ENCODE measurements at places on chromosomes 7 and 10.

- DNase-seq = no peak
These were observed 53.0 kb downstream of the EZH2 start for GRCh38 chr7:148830897-148831692.

- no peak for DNase-seq
These were observed 172.5 kb downstream of the IPMK start for GRCh38 chr10:58094985-58095718.

DNA sequence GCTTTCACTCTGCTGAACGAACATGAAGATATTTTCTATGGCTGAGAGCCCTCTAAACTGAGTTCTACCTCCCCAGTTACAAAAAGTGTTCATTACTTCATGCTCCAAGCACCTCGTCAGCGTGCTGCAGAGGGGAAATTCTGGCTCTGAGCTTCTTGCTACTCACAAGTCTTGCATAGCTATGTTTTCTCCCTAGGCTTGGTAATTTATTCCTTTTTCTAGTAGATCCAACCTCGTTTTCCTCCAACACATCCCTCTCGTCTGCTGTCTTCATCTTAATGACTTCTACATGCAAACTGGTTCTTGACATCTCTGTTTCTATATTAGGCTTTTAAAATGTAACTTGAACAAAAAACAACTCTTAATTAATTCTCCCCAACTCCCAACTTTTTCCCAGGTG, 1034.5 kb downstream of the REEP3 start:
- no peak for DNase-seq

GRCh38 chr10:5390607-5391205, 13.9 kb downstream of the TUBAL3 start:
- DNase-seq = no peak

- DNase-seq = no peak
These were observed 207.2 kb downstream of the C7orf25 start for GRCh38 chr7:42704710-42705109.

DNA sequence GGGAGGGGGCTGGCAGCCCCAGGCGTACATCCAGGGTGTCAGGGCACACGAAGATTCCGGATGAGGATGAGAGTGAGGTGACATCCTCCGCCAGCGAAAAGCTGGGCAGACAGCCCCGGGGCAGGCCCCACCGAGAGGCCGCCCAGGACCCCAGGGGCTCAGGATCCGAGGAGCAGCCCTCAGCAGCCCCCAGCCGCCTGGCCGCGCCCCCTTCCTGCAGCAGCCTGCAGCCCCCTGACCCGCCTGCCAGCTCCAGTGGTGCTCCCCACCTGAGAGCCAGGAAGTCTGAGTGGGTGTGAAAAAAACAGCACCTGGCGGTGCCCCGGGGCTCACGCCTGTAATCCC, 3.2 kb downstream of the GJD4 start:
- no peak for DNase-seq

DNA sequence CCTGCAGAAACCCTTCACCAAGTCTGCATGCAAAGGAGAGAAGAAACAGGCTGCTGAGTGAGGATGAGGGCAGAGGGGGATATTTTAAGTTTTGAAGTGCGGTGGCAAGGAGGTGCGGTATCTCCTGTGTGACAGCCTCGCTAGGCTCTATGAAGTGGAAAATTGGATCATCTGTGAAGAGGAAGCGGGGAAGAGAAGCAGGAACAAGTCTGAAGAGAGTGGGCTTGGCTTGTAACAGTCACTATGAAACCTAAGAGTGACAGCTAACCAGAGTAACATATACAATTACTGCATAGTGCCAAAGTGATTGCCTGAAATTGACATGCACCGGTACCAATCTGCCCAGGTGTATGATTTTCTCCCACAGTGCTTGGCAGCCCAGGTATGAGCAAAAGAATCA, 287.5 kb upstream of the KLF14 start:
- no peak for DNase-seq

- no peak for DNase-seq
These were observed 1057.3 kb downstream of the CNTNAP2 start for GRCh38 chr7:147173883-147174282.

- peak; percentile 60 for DNase-seq
These were observed at the start of gene ANKRD2 for GRCh38 chr10:97572214-97572989. Gene ANKRD2 (plus strand): TSS chr10:97572779. CDS start chr10:97572789, 10 bp downstream.

- DNase-seq = no peak
These were observed 29.5 kb downstream of the EGFR start for GRCh38 chr7:55048221-55048859.

DNA sequence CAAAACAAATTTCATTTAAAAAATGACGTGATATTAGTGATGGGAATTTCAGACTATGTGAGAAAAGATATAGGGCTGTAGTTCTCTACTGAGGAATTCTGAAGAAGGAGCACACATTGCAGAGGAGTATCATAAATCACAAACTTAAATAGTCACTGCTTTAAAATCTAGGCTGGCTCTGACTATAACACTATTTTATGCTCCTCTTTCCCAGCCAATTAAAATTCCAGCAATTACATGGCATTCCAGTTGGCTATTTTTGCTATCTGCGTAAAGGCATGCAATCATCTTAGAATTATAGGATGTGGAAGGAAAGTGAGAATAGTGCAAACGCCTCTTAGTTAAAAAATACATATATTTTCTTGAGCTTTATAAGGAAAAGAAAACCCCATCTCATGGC, 123.1 kb downstream of the GNAI1 start:
- DNase-seq = no peak

GRCh38 chr7:155533120-155533826, 13.1 kb downstream of the CNPY1 start:
- no peak for DNase-seq

- no peak for DNase-seq
These were observed 378.6 kb upstream of the PRKCQ start for GRCh38 chr10:6958711-6959110.

- no peak for DNase-seq
These were observed 241.7 kb downstream of the BUB3 start for GRCh38 chr10:123395906-123396305.

- DNase-seq = no peak
These were observed 422.8 kb downstream of the KCNMA1 start for GRCh38 chr10:77214799-77215198.

- DNase-seq = no peak
These were observed 16.4 kb upstream of the ITPRID1 start for GRCh38 chr7:31497516-31497915.

GRCh38 chr7:41420421-41420820, 282.5 kb downstream of the INHBA start:
- no peak for DNase-seq

DNA sequence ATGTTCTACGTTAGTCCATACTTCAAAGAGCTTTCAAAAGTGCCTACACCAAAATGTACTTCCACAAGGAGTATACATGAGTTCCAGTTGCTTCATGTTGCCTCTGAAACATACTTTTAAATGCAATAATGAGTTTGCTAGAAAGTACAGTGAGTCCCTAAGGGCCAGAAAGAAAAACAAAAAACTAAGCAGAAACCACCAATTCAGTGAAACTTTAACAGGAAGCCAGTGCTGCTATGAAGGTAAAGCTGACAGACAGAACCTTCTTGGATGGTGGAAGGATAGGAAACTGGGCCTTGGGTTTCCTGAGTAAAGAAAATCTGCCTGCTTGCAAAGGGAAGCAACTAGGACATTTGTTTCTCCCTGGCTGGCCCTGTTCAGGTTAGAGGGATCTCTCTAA, 104.2 kb downstream of the CTTNBP2 start:
- no peak for DNase-seq

- DNase-seq = no peak
These were observed 10.4 kb upstream of the ZNF485 start for GRCh38 chr10:43595739-43596298.

DNA sequence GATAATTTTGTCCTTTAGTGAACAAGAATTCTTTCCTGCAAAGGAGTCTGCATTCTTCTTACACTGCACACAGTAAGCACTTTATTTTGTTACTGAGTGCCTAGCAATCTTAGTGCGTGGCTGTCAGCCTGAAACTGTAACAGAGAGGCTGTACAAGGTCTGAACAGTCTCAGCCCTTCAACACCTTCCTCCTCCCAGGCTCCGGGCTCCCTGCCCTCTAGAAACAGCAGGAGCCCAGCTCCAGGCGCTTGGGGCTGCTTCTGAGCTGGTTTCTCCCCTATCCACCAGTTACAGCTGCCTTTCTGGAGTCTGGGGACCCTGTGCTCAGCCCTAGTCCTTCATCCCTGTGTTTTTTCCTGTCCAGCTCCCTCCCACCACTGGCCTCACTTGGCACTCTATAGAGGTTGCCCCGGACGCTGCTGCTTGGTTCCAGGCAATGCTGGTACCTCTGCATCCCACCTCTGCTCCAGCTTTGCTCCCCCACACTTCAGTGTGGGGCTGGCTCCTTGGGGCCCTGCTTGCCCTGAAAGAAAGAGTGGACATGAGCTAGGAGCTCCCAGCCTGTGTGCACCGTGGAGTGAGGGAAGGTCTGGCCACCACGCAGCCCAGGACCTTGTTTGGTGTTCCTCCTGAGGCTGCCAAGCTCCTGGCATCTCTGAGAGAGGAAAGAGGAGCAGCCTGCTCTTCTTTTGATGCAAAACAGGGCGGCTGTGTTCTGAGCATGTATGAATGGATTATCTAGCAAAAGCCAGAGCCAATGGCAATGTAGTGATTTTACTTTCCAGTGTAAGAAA, 251.2 kb upstream of the GRB10 start:
- DNase-seq = no peak

DNA sequence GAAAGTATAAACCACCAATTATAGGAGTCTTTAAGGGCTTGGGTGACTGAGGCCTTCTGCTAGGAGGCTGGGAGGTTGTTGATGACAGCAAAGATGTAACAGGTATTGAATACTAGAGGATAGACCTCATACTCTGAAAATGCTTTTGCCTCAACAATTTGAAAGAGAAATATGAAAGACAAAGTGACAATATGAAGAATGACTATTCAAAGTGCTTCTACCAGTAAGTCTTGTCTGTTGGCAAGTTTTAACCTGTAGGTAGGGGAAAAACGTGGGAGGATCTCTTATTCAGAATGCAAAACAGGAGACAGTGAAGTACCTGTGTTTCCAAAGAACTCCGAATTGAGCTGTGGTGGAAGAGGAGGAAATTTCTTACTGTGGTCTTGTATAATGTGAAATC, 38.2 kb downstream of the GBF1 start:
- no peak for DNase-seq

- no peak for DNase-seq
These were observed 97.7 kb upstream of the CELF2 start for GRCh38 chr10:10919976-10920375.

DNA sequence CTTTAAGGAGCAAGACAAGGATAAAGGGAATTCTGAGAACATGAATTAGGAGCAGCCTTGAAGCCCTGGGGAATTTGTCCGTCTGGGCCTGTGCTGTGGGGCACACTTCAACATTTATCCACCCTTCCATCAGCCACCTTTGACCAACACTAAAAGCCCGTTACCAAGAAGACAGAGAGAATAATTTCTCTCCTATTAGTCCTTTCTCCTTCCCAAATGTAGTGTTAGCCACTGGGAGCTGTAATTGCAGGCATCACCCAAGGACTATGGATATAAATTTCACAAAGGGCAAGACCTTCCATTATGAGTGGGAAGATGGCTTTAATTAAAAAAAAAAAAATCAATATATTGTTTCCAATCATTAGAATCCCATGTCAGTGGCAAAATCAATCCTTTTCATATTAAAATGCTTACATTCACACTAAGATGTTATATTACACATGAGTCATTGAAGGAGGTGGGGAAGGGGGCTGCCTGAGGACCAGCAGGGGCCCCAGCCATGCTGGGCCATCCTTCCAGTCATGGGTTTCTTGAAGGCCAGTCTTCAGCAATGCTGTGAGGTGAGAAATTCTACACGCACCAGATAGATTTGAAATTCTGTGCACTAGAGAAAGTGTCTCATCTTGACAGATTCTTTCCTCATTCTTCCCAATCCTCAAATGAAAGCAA, 292.5 kb upstream of the NRP1 start:
- no peak for DNase-seq

- DNase-seq = no peak
These were observed 937.1 kb upstream of the C7orf33 start for GRCh38 chr7:147653456-147653855.

GRCh38 chr10:129713659-129714265, 246.7 kb downstream of the MGMT start:
- DNase-seq = no peak

DNA sequence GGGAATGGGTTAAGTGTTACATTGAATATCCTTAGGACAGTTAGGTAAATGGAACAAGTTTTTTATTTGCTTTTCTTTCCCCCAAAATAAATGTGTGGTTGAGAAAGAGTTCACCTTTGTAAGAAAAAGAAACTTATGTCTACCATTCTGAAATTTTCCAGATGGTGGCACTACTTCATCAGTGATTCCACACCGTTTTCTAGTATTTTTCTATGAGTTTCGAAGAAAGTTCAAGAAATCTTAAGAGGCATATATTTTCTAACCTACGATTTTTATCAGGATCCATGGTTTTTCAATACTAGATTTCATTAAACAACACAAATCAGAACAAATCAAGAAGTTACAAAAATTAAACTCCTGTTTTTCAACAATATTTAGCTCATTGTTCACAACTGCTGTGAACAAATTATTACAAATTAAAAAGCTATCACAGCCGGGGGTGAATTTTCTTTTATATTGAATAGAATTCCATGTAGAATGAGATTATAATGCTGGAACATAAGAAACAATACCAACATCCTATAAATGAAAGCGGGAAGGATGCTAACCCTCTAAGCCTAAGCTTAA, 163.1 kb upstream of the NPVF start:
- peak; percentile 66 for DNase-seq

DNA sequence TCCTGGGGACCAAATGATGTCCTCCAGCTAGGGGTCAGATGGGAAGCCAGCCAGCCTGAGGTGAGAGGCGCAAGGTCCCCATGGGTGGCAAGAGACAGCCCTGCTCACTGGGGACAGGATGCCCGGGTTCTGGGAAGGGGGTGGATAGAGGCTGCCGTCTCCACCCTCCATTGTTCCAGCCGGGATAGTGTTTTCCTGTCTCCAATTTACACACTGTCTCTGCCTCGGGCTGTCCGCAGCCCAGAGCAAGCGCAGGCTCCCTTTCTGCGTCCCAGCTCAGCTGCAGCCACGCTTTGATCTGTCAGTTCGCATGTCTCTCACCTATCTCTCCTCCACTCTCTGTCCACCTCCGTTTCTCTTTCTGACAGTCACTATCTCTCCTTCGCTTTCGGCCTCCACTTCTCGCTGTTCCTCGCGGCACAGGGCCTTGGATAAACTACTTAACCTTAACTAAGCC, 2.1 kb downstream of the EPHB4 start:
- DNase-seq = no peak

DNA sequence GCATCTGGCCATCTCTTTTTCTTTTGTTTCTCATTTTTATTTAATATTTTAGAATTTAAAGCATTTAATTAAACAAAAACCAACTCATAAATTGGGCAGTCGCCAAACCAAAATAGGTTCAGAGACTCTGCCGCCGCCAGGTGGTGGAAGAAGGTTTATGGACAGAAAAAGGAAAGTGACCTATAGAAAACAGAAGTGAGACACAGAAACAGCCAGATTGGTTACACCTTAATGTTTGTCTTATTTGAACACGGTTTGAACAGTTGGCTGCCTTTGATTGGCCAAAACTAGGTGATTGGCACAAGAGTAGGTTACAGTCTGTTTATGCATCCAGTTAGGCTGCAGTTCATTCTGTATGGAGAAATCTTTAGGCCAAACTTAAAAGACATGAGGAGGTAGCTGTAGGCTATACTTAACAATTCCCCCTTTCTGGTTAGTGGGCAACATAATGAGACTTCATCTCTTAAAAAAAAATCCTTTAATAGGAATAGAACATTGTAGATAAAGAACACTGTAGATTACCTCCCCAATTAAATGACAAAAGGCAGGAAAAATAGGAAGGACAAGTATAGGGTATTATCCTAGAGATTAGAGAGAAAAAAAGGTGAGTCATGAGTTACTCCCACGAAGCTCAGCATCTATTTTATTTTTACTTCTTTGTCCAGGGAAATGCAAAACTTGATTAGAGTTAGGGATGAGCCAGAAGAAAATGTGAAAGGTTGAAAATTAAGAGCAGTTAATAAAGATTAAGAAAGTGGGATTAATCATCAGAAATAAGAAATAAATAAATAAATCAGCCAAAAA, 23.9 kb upstream of the CYCS start:
- DNase-seq = no peak

Measured in kidney capillary endothelial cell (primary cell).